Hepatocyte (in vitro differentiated cells): ENCODE measurements at places on chromosomes 13 and 19.
A peak's percentile ranks its signal among the peaks of the same experiment; 100 is the strongest.

GRCh38 chr19:5434970-5435641 lies 20.1 kb upstream of the ZNRF4 start:
- peak; percentile 35 for DNase-seq

DNA sequence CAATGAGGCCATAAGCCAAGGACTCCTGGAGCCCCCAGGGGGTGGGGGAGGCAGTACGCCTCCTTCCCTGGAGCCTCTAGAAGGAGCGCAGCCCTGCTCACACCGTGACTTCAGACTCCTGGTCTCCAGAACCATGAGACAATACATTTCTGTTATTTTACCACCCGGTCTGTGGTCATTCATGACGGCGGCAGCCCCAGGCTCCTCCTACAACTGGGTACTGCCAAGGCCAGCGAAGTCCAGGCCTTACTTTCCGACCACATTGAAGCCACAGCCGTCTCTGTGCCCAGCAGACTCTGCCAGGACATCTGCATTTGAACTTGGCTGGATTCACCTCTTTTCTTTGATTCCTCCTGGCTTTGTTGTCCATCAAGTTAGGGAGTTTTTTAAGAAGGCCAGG lies 10.5 kb downstream of the GNG7 start:
- no peak for DNase-seq

DNA sequence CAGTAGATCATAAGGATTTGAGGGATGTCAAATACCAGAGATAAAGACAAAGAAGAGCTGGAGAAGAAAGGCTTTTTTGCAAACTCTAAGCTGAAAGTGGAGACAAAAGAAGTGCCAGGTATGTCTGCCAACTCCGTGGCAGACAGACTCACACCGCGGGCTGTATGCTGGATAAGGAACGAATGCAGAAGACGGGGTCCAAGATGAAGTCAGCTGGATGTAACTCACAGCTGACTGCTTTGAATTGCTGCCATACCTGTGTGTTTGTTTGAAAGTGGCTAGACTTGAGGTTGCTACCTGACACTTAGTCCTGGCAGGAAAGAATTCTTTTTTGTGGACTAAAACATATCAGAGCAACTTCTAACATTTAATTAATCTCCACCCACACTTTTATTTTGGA lies 398.8 kb downstream of the DLEU7 start:
- DNase-seq = no peak

DNA sequence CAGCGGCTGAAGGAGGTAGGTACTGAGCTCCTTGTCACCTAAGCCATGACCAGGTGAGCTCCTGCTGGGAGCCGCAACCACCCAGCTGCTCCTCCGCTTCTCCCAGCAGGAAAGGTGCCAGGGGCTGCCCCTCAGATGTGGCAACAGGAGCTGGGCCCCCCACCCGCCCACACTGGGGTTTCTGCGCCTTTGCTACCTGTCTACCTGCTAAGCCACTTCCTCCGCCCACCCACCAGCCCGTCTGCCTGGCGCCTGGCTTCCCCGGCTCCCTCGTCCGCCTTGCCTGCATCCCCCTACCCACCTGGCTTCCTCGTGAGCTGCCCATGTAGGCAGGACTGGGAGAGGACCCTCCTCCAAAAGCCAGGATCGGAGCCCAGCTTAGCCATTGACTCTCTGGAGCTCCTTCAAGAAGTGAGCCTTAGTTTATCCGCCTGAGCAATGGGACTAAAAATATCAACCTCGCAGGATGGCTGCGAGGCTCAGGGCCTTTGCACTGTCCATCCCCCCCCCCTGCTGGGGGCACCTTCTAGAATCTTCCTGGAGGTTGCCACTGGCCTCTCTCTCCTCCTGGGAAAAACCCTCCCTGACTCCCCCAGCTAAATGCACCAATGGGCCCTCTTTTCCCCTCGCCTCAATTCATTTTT lies 55.8 kb upstream of the KLF2 start:
- no peak for DNase-seq

- no peak for DNase-seq
Observed at GRCh38 chr19:3013263-3013725, 15.8 kb downstream of the TLE2 start.

- no peak for DNase-seq
Observed at GRCh38 chr13:94902722-94903407, 190.5 kb upstream of the SOX21 start.

- DNase-seq = no peak
Observed at GRCh38 chr13:21077788-21078353, 16.5 kb upstream of the LATS2 start.

- DNase-seq = peak; percentile 24
Observed at GRCh38 chr13:48660361-48661076, 6.8 kb downstream of the CYSLTR2 start.

DNA sequence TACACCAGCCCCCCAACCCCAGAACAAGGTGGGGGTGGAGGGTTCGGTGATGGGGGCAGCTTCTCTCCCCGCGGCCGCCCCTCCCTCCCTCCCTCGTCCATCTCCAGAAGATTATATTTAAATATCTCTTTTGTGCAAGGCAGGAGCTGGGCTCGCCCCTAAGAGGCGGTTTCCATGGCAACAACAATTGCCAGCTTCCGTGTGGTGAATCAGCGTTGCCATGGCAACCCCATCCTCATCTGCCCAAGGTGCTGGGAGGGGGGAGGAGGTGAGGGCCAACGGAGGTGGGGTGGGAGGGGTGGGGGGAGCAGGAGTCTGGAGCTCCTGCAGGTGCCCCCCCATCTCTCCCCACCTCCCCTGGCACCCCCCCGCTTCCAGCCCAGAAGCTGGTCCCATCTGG lies 46.4 kb downstream of the CELF5 start:
- peak; percentile 47 for DNase-seq

DNA sequence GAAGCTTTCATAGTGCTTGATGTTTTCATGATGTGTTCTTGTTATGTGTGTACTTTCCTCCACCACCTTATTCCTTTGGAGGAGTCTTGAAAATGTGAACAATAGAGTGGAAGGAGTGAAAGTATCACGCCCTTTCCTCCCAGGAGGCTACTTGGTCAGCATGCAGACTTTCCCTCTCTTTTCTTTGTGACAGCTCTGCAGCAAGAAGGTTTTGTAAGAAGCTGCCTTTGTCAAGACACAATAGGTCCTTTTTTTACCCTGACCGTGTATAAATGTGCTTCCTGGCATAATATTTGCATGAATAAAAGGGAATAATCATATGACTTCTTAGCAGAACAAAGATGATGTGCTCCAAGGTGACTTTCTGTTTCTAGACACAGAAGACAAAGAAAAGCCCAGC lies 882.6 kb upstream of the SLITRK5 start:
- no peak for DNase-seq

- DNase-seq = no peak
Observed at GRCh38 chr19:18225355-18225701, 910 bp downstream of the PDE4C start.

GRCh38 chr13:41306271-41307145 lies 4.6 kb upstream of the NAA16 start:
- DNase-seq = no peak

GRCh38 chr19:14150041-14150769 lies 13.8 kb upstream of the ASF1B start:
- DNase-seq = no peak

DNA sequence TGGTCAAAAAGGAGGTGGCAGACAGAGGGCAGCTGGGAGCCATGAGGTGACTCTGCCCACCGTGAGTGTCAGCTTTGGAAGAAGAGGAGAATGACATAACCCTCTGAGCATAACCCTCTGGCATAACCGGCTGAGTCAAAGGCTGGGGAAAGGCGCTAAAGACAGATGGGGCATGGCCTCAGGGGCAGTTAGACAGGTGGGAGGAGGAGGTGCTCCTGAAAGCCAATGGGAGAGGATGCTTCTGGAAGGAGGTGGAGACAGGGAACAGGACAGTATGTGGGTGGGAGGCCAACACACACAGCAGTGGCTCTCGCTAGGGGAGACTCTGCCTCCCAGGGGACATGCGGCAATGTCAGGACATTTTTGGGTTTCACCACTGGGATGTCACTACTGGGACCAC lies 17.1 kb downstream of the ELAVL1 start:
- no peak for DNase-seq

DNA sequence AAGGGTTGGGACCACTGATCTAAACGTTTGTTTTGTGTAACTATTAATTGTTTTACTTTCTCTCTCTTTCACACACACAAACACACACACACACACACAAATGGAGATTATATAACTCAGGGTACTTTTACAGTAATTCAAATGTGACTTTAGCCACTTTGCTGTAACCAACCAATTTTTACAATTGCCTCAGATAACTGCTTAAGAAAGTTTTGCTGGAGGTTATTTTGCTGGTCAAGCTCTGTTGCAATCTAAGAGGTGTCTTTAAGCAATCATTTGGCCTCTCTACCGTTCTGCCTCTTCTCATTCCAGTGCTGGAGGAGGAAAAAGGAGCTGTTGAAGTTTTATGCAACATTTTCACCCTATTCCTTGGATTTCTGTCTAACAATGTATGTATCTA lies 63.0 kb downstream of the TBC1D4 start:
- DNase-seq = no peak

GRCh38 chr19:6654347-6655310 lies 15.3 kb downstream of the TNFSF14 start:
- DNase-seq = no peak

DNA sequence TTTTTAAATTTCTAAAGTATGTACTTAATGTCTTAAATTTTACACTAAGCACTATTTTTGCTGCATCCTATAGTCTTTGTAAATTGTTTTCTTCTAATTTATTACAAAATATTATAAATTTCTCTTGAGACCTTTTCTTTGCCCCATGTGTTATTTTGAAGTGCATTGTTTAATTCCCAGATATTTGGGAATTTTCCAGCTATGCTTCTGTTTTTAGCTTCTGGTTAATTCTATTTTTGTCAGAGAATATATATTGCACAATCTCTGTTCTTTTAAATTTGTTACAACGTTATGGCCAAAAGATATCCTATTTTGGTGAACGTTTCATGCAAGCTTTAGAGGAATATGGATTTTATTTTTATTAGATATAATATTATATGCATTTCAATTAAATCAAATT lies 917.4 kb upstream of the MIR17HG start:
- no peak for DNase-seq

- no peak for DNase-seq
Observed at GRCh38 chr19:2421581-2422306, 5.6 kb downstream of the TIMM13 start.

- peak; percentile 22 for DNase-seq
Observed at GRCh38 chr13:45728759-45729158, 26.6 kb downstream of the CBY2 start.

DNA sequence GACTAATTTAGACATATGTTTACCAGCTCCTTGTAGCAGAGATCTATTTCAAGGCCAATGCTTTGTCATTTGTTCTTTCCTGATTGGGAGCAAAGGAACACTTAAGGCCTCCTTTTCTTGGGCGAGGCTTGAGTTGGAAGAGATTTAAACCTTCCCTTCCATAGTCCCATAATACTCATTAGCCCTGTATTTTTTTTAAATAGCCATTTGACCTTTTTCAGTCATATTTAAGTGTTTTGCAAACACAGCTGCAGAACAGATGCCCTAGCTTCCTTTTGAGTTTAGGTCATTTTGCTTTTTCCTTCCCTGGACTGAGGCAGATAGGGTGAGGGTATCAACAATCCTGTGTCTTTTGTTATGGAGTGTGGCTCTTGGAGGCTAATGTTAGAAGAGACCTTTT lies 198.3 kb downstream of the NBEA start:
- DNase-seq = no peak

DNA sequence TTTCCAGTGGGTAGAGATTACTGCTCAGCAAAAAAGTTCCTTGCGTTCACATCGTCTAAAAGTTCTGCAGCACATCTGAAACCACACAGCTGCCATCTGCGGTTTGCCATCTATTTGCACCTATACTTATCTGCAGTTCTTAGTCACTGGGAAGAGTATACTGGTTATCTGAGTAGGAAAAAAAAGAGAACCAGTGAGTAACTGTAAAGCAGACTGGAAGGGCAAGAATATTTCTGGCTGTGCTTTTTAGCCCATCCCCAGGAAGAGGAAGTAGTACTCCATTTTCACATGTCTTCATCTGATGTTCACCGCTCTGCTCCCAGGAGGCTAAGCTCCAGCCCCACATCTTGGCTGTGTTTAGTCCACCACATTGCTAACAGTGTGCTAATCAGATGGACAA lies 35.6 kb downstream of the EFNB2 start:
- no peak for DNase-seq

DNA sequence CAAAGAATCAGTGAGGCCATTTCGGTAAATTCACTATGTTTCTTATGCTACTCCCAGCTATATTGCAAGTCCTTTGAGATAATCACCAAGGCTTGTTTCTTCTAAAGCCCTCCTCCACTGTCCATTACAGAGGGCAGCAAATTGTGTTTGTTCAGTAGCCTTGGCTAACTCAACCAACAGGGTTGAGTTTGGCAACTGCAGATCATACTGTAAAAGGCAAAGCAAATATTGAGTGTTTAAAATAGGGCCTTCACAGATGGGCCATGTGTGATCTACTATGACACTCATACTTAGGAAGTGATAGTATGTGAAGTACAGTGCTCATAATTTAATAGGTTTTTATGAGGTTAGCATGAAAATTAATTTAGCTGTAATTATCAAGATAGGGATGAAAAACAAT lies 171.3 kb downstream of the DACH1 start:
- no peak for DNase-seq

DNA sequence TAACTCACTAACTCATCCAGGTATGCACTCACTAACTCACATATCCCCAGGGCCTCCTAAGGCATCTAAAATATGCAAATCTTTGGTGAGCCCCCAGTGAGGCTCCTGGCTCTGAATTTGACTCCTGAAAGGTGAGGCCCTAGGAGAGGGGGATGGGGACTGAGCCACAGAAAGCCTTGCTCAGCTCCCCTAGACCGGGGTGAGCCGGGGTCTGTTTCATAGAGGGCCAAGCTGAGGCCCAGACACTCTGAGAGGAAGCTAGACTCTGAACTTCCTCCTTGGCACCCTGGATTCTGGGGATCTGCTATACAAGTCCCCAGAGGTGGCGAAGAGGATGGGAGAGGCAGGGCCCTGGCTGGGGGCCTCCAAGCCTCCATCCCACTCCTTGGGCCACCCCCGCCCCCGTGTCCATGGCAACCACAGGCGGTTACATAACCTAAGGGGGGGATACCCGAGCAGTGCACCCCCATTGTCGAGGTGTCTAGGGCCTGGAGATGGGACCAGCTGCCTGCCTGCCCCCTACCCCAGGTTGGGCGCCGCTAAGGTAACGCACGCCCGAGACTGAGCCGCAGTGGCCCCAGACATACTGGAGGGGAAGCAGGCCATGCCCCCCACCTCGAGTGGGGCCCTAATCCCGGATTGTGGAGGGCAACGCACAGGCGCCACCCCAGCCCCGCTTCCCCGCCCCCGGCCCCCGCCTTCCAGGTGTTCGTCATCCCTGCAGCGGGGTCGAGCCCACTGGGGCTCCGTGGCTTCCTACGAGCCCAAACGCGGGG lies 646 bp downstream of the ABHD8 start:
- DNase-seq = no peak

DNA sequence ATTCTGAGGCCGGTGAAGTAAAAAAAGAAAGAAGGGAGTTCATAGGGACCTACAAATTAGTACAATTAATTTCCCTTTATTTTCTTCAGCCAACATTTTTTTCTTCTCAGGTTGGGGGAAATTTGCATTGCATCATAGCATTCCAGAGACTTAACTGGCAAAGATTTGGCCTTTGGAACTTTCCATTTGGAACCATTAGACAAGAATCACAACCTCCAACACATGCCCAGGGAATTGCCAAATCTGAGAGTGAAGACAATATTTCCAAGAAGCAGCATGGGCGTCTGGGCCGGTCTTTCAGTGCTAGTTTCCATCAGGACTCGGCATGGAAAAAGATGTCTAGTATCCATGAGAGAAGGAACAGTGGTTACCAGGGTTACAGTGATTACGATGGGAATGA lies 6.4 kb upstream of the ERCC5 start:
- DNase-seq = no peak
